GM23248 (cell line): ENCODE measurements at places on chromosomes 6 and 20. TPM values are rescaled to one million over a fixed set of nuclear protein-coding genes. Genes with fewer than 3 reads are reported as not detected.

BPI gene
- polyA plus RNA-seq: 0.10 TPM in 1 of 2 replicates, not detected in the other

TCF19 gene
- polyA plus RNA-seq: 18.3 and 19.9 TPM in 2 replicates

BICRAL gene
- polyA plus RNA-seq: 2.4 and 2.5 TPM in 2 replicates

NCOA5 gene
- polyA plus RNA-seq: 14.9 and 15.3 TPM in 2 replicates

SLC22A16 gene
- polyA plus RNA-seq: not detected in 2 replicates

STX11 gene
- polyA plus RNA-seq: 1.9 and 2.2 TPM in 2 replicates
